ENCODE measurements at places on chromosomes 2 and 18. TPM values are rescaled to one million over a fixed set of nuclear protein-coding genes. Genes with fewer than 3 reads are reported as not detected.

The VIT gene
- not detected for polyA plus RNA-seq

The MC2R gene
- polyA plus RNA-seq, result not detected

The KIDINS220 gene
- polyA plus RNA-seq, result 98.2 TPM

The ITSN2 gene
- 25.0 TPM for polyA plus RNA-seq

The SPATA3 gene
- not detected for polyA plus RNA-seq

DNA sequence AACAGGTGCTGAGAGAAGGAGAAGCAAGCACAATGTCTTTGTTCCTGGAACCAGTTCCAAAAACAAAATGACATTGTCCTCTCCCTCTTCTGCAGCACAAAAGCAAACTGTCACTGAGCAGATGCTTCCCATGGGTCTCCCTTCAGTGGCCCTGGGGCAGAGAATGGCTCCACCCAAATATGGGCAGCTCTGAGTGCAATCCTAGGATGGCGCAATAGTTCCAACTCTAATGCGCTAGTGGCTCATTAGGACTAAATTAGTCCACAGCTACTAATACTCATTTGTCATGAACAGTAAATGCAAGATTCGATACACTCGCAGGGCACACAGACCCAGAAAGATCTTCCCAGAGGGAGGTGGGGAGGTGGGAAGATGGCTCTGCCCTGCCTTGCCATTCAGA is 205.2 kb upstream of the CHAC2 start:
- DNase-seq, result no peak

- DNase-seq, result no peak
These were observed 103.5 kb downstream of the SPTBN1 start for GRCh38 chr2:54559593-54560145.

- DNase-seq, result peak; percentile 57
These were observed 51.7 kb downstream of the MCFD2 start for GRCh38 chr2:46863882-46864281.

DNA sequence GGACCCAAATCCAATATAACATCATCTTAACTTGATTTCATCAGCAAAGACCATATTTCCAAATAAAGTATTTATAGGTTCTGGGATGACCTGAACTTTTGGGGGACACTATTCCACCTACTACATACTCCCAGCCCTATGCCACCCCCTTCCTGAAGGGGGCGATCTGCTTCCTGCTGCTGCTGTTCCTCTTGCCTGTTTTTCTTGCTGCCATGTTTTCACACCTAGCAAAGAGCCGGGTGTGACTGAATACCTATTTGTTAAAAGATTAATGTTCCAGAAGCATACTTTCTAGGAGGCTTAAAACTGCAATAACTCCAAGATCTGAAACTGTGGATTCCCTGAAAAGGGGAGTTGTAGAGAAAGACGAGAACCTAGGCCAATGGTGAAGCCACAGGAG is 89.7 kb downstream of the ICOS start:
- DNase-seq, result no peak

DNA sequence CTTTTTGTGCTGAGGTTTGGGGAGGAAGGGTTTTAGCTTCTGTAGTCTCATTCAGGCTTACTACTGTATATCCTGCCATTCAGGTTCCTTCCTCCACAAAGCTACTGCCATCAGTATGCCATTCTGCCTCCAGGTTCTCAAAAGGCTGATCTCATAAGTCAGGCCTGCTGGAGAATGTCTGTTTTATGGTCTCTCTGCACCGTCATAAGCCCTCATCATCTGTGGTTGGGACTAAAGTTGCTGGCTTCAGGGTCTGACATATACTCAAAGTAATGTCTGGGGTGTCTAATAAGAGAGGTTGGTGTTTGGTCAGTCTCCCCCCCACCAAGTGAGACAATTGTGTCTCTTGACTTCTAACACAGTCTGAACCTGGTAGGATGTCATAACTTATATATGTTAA is 36.2 kb upstream of the CCBE1 start:
- no peak for DNase-seq

DNA sequence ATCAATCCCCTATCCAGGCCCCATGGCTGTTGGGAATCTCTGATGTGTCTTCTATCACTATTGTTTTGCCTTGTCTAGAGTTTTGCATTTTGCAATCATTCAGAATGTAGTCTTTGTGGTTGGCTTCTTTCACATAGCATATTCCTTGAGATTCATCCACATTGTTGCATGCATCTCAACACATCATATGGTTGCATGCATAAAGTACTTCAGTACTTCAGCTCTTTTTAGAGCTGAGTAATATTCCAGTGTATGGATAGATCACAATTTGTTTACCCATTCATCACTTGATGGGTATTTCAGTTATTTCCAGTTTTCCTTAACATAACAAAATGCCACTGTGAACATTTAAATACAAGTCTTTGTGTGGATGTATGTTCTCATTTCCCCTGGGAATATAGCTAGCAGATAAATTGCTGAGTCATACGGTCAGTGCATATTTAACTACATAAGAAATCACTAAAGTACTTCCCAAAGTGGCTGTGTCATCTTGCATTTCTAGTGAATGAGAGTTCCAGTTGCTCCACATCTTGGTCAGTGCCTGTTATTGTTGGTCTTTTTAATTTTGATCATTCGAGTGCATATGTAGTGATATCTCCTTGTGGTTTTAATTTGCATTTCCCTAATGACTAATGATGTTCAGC is 138.8 kb downstream of the BCL11A start:
- no peak for DNase-seq

- no peak for DNase-seq
These were observed 94.4 kb downstream of the KCTD18 start for GRCh38 chr2:200415455-200415854.

GRCh38 chr2:44549099-44549471 is 187.3 kb downstream of the CAMKMT start:
- no peak for DNase-seq

- no peak for DNase-seq
These were observed 169.6 kb downstream of the FMNL2 start for GRCh38 chr2:152504618-152505017.

GRCh38 chr2:24466871-24467870 is 23.9 kb upstream of the NCOA1 start:
- no peak for DNase-seq

DNA sequence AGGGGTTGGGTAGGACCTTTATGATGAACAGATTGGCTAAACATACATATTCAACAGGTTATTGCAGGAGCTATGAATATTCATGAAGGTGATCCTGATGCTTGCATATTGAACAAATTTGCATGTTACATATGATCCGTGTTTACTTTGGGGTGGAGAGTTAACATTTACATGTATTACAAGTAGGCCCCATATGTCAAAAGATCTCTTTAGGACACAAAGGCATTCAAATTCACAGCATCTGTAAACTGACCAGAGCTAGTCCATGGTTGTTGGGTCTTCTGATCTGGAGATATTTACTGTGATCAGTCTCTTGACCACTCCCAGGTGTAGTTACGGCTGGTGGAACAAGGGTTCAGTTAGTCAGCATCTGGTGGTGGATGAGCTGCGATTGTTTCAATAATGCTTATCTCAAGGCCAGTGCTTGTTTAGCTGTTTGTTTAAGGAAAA is 80.4 kb downstream of the PMAIP1 start:
- no peak for DNase-seq

GRCh38 chr2:159953136-159953823 is 109.1 kb downstream of the PLA2R1 start:
- DNase-seq, result no peak

DNA sequence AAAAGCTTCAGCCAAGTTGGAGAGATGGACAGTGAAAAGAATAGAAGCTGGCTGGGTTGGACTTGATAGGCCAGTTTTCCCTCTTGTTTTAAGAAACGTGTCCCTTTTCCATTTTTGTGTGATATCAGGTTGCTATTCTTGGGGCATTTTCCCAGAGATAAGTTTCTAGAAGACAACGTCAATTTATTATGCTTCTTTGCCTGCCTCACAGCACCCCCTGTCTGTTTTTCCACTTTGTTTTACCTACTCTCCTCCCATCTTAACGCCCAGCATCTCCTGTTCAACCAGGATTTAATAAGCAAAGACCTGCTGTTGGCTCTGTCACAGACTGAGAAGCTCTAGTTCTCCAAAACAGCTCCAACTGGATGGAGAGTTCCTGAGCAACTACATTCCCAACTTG is 317.8 kb upstream of the ZNF521 start:
- no peak for DNase-seq

DNA sequence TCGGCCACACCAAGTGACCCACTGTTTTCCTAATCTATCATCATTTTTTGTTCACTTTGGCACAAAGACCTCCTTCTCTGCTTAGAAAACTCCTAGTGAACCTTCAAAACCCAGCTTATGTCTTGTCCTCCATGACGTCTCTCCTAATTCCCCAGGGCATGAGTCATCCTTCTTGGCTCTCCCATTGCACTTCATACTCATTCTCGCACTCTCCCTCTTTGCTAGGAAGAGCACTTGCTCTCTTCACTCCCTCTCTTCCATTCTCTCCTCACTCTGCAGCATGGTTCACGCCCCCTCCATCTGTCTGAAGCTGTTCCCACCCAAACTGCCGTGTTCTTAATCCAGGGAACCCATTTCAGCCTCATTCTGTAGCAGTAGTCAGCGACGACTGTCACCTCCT is 103.9 kb downstream of the MRO start:
- no peak for DNase-seq

GRCh38 chr2:10083046-10083445 is 2.8 kb upstream of the CYS1 start:
- DNase-seq, result no peak

GRCh38 chr2:25441353-25441752 is 99.6 kb upstream of the DNMT3A start:
- no peak for DNase-seq

GRCh38 chr18:9628984-9629383 is 14.6 kb upstream of the PPP4R1 start:
- no peak for DNase-seq

All from renal pelvis (tissue), 12 donors.